MV-4-11 (cell line): ENCODE measurements at places on chromosomes 1 and 21.

DNA sequence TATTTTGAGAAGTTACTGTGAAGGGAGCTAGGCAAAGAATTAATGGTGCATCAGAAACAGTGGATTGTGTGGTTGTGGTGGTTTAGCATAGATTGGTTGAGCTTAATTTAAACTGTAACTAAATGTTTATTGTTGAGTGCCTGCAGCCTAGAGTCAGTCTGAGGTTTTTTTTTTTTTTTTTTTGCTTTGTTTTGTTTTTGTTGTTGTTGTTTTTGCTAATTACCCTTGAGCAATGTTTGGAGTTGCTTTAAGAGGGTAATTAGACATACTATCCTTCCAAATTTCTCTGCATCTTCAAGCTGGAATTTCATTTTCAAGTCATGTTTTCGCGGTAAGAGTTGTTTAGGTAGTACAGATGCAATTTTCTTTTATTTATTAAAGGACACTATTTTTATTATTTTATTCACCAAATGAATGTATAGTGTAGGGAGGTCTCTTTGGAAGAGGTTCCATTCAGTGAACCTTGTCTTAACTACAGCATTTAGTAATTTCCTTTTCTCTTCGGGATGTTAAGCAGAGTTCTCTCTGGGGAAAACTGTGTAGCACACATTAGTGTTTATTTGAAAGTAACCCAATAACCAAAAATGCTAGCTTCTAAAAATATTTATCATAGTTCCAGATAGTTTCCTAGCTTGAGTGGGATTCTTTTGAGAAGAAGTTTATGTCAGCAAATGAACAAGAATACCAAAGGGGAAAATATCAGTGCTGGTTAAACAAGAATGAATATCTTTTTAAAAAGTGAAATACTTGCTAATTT lies 82.3 kb downstream of the CLIC4 start:
- no peak for DNase-seq

GRCh38 chr1:14292520-14292919 lies 306.0 kb upstream of the KAZN start:
- DNase-seq: no peak

GRCh38 chr1:111821121-111821745 lies 65.5 kb downstream of the DDX20 start:
- no peak for DNase-seq

DNA sequence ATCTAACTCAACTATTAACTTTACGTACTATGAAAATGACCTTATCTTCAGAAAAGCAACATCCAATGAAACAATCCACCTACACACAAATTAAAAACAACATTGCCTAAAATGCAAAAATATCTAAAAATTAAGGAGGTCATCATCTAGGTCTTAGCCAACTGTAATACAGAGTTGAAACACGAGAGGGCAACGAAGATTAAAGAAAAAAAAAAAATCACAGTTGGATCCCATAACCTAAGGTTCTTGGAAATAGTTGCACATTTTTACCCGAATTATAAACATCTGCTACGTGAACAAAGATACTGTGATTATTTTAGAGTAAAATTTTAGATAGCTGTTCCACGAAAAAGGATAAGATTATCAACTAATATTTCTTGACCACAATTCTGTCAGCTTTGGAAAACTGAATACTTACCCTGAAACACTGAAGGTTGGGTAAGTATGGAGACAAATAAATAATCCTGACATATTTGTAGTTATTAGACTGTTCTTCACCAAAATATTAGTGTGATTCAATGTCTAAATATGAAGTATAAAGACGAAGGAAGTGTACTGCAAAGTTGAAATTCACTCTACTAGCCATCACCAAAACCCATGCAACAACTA lies 88.0 kb upstream of the AK4 start:
- DNase-seq: peak; percentile 41

- no peak for DNase-seq
These were observed 58.3 kb upstream of the LYST start for GRCh38 chr1:235925016-235925415.

DNA sequence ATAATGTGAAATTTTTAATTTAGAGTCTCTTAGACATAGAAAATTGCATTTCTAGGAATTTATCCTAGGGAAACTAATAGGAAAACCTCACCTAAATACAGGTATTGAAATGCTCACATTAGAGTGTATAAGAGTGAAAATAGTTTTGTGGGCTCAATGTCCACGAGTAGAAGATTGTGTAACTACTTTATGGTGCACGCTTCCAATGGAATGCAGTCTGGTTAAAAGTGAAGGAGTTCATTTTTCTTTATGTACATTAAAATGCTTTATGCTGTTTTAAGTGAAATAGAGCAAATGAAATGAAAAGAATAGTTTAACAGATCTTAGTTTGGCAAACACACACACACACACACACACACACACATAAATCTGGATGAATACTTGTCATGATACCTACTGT lies 278.2 kb downstream of the USP25 start:
- no peak for DNase-seq

GRCh38 chr1:189269011-189269410 lies 1208.7 kb downstream of the BRINP3 start:
- no peak for DNase-seq

DNA sequence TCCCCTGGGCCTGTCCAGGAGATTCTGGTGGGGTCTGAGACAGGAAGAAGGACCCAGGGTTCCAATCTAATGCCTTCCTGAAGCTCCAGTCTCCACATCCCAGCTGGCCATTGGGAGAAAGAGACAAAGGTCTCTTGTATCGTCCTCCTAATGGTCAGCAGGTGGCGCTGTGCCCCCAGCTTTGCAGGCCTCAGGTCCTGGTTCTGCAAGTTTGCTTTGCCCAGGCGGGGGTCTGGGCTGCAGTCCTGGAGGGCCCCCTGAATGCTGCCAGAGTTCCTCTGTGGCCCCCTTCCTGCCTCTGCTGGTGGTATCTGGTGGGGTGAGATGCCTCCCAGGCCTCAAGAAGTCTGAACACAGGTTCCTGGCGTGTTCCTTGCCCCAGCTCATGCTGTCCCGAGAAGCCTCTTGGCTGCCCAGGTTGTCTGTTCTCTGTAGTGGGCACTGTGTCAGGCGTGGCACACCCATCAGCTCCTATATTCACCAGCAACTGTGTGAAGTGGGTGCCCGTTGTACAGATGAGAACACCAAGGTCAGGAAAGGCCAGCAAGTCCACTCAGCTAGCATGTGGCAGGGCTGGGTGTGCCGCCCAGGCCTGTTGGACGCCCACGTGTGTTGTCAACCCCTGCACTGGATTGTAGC lies 33.8 kb upstream of the CSF3R start:
- peak; percentile 42 for DNase-seq

DNA sequence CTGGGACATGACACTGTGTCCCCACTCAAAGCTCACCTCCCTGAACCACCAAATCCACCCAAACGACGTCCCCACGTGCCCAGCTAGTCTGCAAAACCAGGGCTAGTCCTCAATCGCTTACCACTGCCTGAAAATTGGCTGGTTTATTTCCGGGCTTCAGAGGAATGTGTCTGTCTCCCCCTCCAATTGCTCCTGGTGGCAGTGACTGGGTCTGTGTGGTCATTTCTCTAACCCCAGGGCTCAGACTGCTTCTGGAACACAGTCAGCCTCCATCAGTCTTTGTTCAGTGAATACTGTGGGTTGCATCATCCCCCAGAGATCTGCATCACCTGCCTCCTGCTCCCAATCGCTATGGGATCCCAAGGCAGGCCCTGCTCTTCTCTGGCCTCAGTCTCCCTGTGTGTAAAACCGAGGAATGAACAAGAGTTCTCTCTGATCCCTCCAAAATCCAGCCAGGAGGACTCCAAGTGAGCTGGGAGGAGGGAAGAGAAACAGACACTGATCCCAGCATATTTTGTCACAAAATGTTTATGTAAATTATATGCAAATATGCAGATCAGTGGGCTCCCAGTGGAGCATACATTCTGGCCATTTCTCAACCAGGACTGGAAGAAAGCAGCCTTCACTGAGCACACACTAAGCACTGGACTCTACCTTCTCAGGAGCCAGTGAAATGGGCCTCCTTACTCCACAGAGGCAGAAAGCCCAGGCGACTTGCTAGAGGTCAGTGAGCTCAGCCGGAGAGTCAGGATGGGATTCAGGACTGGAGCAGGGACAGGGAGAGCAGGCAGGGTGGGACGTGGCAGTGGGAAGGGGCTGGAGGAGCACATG lies 20.9 kb downstream of the SDC3 start:
- no peak for DNase-seq

- no peak for DNase-seq
These were observed 18.0 kb upstream of the IL20 start for GRCh38 chr1:206847337-206847834.

- no peak for DNase-seq
These were observed 1.5 kb downstream of the MXRA8 start for GRCh38 chr1:1356796-1357401.

DNA sequence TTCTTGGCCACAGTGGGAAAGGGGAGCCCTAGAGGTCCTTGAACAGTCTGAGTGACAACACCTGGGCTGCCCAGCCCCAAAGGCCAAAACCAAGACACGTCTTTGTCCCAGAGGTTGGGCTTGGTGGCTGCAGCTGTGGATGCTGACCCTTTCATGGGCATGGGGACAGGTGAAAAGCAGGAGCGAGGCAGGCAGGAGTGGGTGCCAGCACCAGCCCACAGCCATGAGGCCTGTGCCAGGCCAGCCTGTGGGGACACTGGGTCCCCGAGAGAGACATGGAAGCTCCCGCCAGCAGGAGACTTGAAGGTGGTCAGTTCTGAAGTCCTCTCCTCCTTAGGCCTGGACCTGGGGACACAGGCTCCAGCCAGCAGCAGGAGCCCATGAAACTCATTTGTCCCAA lies 98.6 kb downstream of the KCNJ15 start:
- DNase-seq: no peak

DNA sequence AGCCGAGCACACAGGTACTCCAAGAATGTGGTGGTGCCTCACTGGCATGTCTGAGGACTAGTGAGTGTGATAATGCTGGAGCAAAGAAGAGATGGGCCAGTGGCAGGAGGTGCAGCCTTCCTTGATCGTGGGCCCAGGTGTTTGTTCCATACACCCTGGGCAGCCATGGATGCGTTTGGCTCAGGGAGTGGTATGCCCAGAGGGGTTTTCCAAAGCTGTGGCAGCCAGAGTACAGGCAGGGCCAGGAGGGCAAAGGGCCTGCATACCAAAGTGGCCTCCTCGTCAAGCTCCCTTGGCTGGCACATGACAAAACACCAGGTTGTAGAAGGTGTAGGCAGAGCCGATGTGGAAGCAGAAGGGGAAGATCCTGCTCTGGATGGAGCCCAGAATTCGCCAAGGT lies 19.0 kb downstream of the PARS2 start:
- DNase-seq: no peak

GRCh38 chr1:97144527-97144926 lies 422.9 kb downstream of the PTBP2 start:
- no peak for DNase-seq

DNA sequence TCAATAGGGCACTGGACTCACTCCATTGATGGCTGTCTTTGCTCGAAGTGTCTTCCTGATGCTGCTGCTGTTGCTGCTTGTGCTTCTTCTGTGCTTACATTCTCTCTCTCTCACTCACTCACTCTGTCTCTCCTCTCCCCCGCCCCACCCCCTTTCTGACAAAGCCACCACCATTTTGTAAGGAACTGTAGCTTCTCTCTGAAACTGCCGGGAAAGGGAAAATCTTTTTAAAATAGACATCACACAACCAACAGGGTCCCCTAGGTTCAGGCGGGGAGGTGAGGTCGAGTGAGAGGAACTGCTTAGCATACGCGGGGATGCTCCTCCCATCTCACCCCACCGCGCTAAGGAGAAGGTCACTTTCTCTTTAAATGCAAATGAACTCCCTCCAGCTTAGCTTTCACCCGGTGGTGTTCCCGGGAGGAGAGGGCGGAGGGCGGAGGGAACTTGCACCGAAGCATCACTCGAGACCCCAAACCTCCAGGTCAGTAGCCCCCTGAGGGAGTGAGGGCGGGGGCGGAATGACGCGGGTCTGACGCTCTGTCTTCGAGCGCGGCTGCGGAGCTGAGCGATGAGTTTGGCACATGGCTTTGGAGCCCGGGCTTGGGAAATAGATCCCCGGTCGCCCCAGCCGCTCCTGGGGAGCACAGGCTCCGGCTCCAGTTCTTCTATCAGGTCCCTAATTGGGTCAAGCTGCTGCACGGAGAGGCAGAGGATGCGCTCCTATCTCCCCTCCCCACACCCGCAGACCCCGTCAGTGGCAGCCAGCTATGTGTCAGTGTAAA lies at the start of gene CCDC28B:
Gene CCDC28B (plus strand): TSS at position 370 of the 785 bp plus-strand sequence. CDS start 1,341 bp downstream, outside the sequence.
- DNase-seq: peak; percentile 44

GRCh38 chr1:15137809-15138208 lies 15.7 kb upstream of the TMEM51 start:
- DNase-seq: no peak

DNA sequence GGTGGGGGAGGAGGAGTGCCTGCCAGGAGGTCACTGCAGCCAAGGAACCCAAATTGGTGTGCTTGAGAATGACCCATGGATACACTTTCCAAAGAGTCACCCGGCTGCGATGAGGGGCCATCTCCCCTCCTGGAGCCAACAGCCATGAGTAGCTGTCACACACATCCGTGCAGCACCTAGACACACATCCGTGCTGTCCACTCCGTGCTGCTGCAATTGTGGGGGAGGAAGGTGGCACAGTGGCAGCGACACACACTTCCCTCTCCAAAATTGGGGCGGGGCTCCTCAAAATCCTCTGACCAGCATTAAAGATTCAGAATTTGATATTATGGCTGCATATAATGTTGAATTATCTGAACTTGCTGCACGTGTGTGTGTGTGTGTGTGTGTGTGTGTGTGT lies 15.8 kb downstream of the TP73 start:
- DNase-seq: no peak

- DNase-seq: no peak
These were observed 115.3 kb downstream of the ADSS2 start for GRCh38 chr1:244336232-244336899.

GRCh38 chr1:59138402-59138801 lies 158.5 kb upstream of the FGGY start:
- peak; percentile 81 for DNase-seq

GRCh38 chr1:99855914-99856450 lies 5.8 kb downstream of the AGL start:
- DNase-seq: no peak

- DNase-seq: no peak
These were observed 8.8 kb upstream of the ETV3 start for GRCh38 chr1:157147037-157147436.

GRCh38 chr21:33268393-33268736 lies 2.2 kb downstream of the IL10RB start:
- no peak for DNase-seq

DNA sequence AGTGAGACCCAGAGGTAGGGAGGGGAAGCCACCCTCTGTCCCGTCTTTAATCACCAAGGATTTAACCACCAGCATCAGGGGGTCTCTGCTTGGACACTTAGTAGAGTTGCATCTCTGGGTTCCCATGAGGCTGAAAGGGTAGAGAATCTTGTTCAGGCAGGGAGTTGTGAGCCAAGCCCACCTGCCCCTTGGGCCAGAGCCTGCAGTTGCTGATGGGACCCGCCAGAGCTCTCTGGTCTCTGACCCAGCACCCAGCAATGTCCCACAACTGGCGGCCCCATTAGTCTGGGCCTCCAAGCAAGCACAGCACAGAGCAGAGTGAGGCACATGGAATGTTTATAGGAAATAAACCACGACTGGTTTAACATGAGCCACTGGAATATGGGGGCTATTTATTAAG lies 166.3 kb downstream of the TRIM33 start:
- no peak for DNase-seq
